Right renal cortex interstitium (tissue), 3 donors: ENCODE measurements at places on chromosomes 2 and 18.

GRCh38 chr2:70903641-70904340, 31.9 kb upstream of the ATP6V1B1 start:
- no peak for DNase-seq

- no peak for DNase-seq
Observed at GRCh38 chr18:62702259-62702658, 13.1 kb upstream of the PHLPP1 start.

GRCh38 chr2:5472673-5473072, 219.5 kb upstream of the SOX11 start:
- DNase-seq, result no peak

- DNase-seq, result no peak
Observed at GRCh38 chr18:40866968-40867367, 1088.1 kb upstream of the PIK3C3 start.

GRCh38 chr2:31835450-31835849, 175.4 kb downstream of the MEMO1 start:
- no peak for DNase-seq

DNA sequence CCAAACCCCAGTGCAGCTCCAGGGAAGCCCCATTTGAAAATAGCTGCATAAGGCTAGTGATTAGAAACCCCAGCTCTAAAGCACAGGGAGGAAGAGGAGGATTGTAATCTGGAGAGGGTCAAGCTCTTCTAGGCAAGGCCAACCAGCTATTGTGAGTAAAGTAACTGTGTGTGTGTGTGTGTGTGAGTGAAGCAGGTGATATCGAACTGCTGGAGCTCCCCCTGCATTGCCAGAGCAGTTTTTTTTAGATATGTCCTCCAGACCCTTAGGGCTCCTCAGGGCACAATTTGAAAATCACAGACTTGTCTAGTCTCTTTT, 177.4 kb upstream of the NABP1 start:
- no peak for DNase-seq

GRCh38 chr2:181348107-181348837, 108.9 kb upstream of the ITGA4 start:
- DNase-seq, result no peak
